MCF 10A (cell line): ENCODE measurements at places on chromosomes 6 and 20. TPM values are rescaled to one million over a fixed set of nuclear protein-coding genes. Genes with fewer than 3 reads are reported as not detected.

TSPO2 gene
- not detected in 2 replicates for total RNA-seq

DNA sequence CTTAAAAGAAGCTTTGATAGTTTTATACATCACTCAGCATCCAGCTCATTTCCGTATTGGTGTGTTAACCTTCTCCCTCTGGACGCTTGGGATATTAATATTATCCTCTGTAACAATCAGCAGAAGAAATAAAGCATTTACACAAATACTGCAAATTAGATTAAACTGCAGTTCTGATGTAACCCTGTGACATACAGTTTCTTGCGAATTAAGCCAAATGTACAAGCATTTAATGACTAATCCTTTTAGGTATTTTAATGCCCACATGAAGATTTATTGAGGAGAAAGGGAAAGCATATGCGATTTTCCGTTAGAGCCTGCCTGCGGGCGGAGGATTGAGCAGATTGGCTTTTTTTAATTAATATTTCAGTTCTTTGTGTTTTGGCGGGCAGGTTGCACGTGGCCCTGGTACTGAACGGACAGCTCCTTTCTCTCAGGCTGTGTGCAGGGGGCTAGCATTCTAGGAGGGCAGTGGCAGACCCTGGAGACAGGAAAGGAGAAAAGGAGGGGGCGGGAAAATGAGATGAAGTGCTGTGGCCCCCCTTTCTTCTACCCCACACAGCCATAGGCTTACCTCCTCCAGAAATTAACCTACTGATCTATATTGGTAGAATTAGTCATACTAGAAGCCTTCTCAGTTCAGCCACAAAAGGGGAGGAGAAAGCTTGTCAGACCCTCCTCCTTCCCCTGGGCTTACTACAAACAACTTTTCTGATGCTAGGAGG lies 14.1 kb upstream of the TFAP2D start:
- no peaks in the 10 kb centered on the region for H3K27me3 ChIP-seq
- no peak overlapping the region for H3K27ac ChIP-seq
- H3K36me3 ChIP-seq = no peaks in the 10 kb centered on the region
- H3K4me3 ChIP-seq = no peak overlapping the region
- no peaks in the 10 kb centered on the region for H3K4me1 ChIP-seq

MMP24 gene
- 0.10 TPM in 1 of 2 replicates, not detected in the other for total RNA-seq

- DNase-seq = no peak
- H3K27me3 ChIP-seq = no peaks in the 10 kb centered on the region
- no peaks in the 10 kb centered on the region for H3K36me3 ChIP-seq
- H3K27ac ChIP-seq = no peak overlapping the region
- no peak overlapping the region for H3K4me3 ChIP-seq
- peaks cover 11% of the 10 kb centered on the region for H3K4me1 ChIP-seq
Measured at GRCh38 chr6:149053848-149054558, 263.5 kb upstream of the TAB2 start.

DNA sequence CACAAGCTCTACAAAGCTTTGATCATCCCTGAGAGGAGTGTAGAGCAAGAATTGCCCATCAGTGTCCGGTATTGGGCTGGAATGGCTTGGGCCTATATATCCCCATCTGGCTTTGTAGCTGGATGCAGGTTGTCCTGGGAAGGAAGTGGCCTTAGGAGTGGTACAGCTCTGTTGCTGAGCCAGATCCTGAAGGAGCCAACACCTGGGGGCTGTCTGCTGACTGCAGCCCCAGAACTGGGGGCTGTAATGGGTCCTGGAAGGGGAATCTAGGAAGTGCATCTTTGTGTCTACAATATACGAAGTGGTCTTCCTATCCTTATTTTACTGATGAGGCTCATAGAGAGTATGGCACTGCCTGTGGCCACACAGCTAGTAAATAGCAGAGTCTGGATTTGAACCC lies 145.9 kb downstream of the CDC5L start:
- H3K36me3 ChIP-seq = no peaks in the 10 kb centered on the region
- H3K27me3 ChIP-seq = no peaks in the 10 kb centered on the region
- H3K4me3 ChIP-seq = no peak overlapping the region
- H3K4me1 ChIP-seq = no peaks in the 10 kb centered on the region

LAMA5 gene
- 266 and 292 TPM in 2 replicates for total RNA-seq

PPT2 gene
- total RNA-seq = 3.7 and 5.4 TPM in 2 replicates

RPS6KA2 gene
- total RNA-seq = 126 and 157 TPM in 2 replicates

BFSP1 gene
- 3.5 and 3.9 TPM in 2 replicates for total RNA-seq

GRCh38 chr6:137744877-137745276 lies 122.2 kb upstream of the TNFAIP3 start:
- H3K4me3 ChIP-seq = no peak overlapping the region

GRCh38 chr6:73955800-73956199 lies 259.8 kb downstream of the CD109 start:
- H3K36me3 ChIP-seq = no peaks in the 10 kb centered on the region
- no peaks in the 10 kb centered on the region for H3K27me3 ChIP-seq
- peaks cover 7% of the 10 kb centered on the region for H3K4me1 ChIP-seq
- H3K27ac ChIP-seq = no peak overlapping the region
- no peak overlapping the region for H3K4me3 ChIP-seq

DNA sequence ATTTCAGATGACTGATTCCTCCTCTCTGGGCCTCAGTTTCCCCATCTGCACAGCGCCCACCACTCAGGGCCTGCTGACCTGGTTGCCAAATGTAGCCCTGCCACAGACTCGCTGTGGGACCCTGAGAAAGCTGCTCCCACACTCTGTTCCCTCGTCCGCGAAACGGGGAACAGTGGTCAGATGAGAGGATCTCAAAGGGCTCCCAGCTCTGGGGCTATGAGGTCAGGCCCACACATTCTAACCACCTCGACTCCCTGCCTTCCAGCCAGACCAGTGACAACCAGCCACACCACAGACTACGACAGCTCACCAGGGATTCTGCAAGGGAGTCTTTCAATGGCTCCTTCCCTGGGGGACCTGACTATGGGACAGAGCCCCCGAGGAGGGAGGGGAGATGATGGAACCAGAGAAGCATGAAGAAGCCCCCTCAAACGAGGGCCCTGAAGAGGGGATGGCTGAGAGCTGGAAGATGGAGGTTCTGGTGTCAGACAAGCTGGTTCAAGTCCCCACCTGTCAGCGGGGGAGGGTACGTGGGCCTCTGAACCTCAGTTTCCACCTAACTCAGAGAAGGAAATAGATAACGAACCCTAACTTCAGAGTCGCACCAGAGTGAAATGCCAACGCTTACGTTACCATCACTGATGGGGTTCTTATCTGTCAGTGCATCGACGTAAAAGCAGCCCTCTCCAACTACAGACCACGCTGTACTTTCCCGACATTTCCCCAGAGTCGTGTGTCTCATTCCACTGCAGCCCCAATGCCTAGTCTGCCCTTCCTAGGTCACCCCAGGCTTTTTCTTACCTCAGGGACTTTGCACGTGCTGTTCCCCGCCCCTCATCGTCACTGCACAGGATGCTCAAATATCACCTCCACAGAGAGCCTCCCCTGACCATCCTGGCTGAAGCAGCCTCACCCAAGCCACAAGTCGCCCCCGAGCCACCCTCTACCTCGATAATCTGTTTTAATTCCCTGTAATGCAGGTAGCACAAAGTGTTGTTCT lies 60.5 kb downstream of the PREX1 start:
- no peaks in the 10 kb centered on the region for H3K36me3 ChIP-seq
- H3K4me3 ChIP-seq = no peak overlapping the region
- H3K4me1 ChIP-seq = peaks cover 5% of the 10 kb centered on the region
- no peak overlapping the region for H3K27ac ChIP-seq
- peaks cover 34% of the 10 kb centered on the region for H3K27me3 ChIP-seq

GRCh38 chr6:136038531-136038930 lies 187.0 kb downstream of the PDE7B start:
- no peaks in the 10 kb centered on the region for H3K36me3 ChIP-seq
- H3K4me3 ChIP-seq = no peak overlapping the region
- no peaks in the 10 kb centered on the region for H3K4me1 ChIP-seq
- no peak for DNase-seq

DNA sequence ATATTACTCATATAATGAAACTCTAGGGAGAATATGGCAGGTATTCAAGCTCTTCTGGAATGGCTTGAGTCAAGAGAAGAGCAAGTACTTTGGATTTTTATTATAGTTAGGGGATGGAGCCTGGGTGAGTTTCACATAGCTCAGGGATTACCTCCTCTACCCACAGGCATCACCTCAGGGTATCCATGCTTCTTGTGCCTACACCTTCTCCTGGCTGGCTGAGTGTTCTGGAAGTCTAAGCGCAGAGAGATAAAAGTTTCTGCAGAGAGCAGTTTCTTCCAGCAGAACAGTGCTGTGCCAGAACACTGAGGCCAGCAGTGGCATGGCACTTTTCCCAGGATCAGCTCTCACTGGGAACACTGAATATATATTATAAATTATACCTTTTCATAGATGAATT lies 199.7 kb upstream of the KCNQ5 start:
- no peak overlapping the region for H3K4me3 ChIP-seq
- no peaks in the 10 kb centered on the region for H3K27me3 ChIP-seq
- H3K36me3 ChIP-seq = no peaks in the 10 kb centered on the region
- H3K27ac ChIP-seq = no peak overlapping the region

DNA sequence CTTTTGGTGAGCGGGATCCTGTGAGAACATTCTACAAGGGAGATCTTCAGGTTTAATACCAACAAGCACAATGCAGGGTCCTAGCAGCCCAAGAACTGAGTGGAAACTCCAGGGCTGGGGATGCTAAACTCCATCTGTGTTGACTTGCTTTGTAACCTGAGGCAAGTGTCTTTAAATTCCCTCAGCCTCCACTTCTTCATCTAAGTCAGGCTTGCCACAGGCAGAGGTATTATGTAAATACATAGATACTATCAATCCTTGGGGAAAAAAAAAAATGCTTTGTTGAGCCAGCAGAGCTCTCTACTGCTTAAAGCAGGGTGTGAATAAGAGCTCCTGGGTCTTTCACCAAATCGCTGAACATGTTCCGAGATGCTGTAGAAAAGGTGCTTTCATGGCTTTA lies 114.2 kb upstream of the PHACTR1 start:
- H3K36me3 ChIP-seq = no peaks in the 10 kb centered on the region
- no peak overlapping the region for H3K27ac ChIP-seq
- H3K4me3 ChIP-seq = no peak overlapping the region
- no peak for DNase-seq
- H3K4me1 ChIP-seq = peaks cover 18% of the 10 kb centered on the region

DNA sequence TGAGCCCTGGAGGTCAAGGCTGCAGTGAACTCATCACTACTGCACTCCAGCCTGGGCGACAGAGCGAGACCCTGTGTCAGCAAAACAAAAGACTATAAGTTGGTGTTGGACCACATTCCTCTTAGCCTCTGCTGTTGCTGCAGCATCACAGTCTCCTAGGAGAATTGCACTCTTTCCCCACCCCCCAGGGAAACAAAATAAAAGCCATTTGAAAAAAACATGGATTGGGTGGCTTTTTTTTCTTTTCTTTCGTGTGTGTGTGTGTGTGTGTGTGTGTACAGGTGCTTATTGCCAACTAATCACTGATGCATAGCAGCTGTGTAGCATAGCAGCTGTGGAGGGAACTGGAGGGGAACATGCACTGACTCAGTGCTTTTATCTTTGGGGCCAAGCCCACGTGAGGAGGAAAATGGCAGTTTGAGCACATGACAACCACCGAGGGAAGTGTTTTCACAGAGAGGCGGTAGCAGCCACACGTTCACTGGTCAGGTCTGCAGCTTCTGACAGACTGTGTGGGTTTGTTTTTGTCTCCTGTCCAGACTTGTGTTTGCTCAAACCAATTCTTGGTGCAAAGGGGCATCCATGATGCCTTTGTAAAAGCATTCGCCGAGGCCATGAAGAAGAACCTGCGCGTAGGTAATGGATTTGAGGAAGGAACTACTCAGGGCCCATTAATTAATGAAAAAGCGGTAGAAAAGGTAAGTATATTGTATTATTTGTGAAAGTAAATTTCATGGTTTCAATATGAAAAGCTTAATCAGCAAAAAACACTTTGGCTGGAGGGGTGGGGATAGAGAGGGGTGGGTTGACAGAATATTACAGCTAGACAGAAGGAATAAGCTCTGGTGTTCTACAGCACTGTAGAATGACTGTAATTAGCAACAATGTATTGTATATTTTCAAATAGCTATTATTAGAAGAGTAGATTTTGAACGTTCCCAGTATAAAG lies 27.7 kb downstream of the ALDH5A1 start:
- no peak for DNase-seq
- peaks cover 9% of the 10 kb centered on the region for H3K4me1 ChIP-seq
- no peaks in the 10 kb centered on the region for H3K36me3 ChIP-seq
- no peak overlapping the region for H3K27ac ChIP-seq
- no peak overlapping the region for H3K4me3 ChIP-seq
- no peaks in the 10 kb centered on the region for H3K27me3 ChIP-seq

DNA sequence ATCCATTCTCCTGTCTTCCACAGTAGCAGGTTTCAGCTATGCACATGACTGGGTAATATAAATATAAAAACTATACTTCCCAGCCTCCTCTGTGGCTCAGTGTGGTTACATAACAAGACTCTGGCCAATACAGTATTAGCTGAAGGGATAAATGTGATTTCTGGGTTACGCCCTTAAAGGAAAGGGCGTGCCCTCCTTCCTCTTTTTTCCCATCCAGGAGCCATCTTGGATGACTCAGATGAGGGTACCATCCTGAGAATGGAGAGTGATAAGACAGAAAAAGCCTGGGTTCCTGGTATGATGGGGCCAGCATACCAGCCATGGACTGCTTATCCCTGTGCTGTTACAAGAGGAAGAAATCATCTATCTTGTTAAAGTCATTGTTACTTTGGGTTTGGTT lies 123.3 kb downstream of the NFATC2 start:
- no peak overlapping the region for H3K4me3 ChIP-seq
- H3K4me1 ChIP-seq = peaks cover 5% of the 10 kb centered on the region
- no peak for DNase-seq

- peak; percentile 96 for DNase-seq
- H3K4me3 ChIP-seq = no peak overlapping the region
- peak overlapping the region; percentile 3 for H3K27ac ChIP-seq
- H3K27me3 ChIP-seq = no peaks in the 10 kb centered on the region
Measured at GRCh38 chr6:30810813-30811339, 66.5 kb upstream of the IER3 start.

GRCh38 chr6:2986722-2987221 lies 12.9 kb upstream of the NQO2 start:
- peak overlapping the region; percentile 76 for H3K27ac ChIP-seq
- peak overlapping the region; percentile 87 for H3K4me3 ChIP-seq
- DNase-seq = peak; percentile 81
- no peaks in the 10 kb centered on the region for H3K36me3 ChIP-seq
- H3K27me3 ChIP-seq = no peaks in the 10 kb centered on the region

DNA sequence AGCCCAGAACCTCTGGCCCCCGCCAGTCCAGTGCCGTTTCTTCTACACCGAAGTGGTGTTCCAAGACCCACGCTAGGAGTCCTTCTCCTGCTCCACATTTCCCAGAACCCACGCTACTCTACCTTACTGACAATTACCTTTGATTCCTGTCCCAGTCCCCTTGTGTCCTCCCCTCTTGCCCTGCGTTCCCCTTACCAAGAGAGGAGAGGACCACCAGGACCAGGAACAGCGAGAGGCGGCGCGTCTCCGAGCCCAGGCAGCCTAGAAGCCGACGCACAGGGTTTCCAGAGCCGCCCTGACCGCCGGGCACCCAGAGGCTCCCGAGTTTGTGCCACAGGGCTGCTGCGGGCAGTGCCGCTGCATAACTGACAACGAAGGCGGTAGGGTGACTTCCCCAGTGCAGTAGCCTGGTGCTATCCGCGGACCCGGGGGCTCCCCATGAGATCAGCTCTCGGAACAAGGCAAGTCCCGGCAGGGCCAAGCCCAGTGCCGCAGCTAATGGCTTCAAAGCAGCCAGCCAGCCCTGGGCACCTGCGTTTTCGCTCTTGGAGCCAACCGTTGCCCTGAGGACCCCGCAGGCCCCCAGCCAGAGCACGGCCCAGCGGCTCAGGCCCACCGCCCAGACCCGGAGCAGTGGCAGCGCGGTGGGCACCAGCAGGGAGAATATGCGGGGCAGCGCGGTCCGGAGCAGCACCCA lies 512 bp downstream of the TAP1 start:
- no peaks in the 10 kb centered on the region for H3K27me3 ChIP-seq
- H3K36me3 ChIP-seq = peaks cover 21% of the 10 kb centered on the region
- H3K4me1 ChIP-seq = peaks cover 21% of the 10 kb centered on the region
- peak; percentile 36 for DNase-seq
- H3K4me3 ChIP-seq = peak overlapping the region; percentile 99
- peak overlapping the region; percentile 94 for H3K27ac ChIP-seq
